ENCODE measurements at places on chromosomes 11 and 22. TPM values are rescaled to one million over a fixed set of nuclear protein-coding genes. Genes with fewer than 3 reads are reported as not detected.

Gene SCGB2A2
- not detected for total RNA-seq

Gene BRSK2
- 32.8 TPM for total RNA-seq

Gene LTO1
- total RNA-seq, result 17.9 TPM

Gene LRRC56
- 1.1 TPM for total RNA-seq

Gene KCNK4
- 3.0 TPM for total RNA-seq
